ENCODE measurements at places on chromosomes 4 and X.

DNA sequence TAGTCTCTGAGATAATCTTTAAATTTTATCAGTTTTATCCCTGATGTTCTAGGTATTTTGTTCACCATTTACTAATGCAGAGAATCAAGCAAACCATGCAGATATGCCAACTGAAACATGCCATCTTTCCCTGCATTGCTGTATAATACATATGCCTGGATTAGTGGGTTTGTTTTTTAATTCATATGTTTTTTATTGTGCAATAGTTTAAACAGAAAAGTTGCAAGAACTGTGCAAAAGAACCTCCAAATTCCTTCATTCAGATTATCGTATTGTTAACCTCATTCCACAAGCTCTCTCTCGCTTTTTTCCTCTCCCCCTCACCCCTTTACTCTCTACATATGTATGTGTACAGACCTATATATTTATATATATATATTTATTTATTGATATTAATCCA lies 244.6 kb downstream of the NKX6-1 start:
- DNase-seq, result no peak

- peak; percentile 27 for DNase-seq
Observed at GRCh38 chrX:111467896-111468295, 43.5 kb upstream of the SERTM2 start.

- DNase-seq, result no peak
Observed at GRCh38 chrX:80799584-80799983, 10.1 kb downstream of the BRWD3 start.

DNA sequence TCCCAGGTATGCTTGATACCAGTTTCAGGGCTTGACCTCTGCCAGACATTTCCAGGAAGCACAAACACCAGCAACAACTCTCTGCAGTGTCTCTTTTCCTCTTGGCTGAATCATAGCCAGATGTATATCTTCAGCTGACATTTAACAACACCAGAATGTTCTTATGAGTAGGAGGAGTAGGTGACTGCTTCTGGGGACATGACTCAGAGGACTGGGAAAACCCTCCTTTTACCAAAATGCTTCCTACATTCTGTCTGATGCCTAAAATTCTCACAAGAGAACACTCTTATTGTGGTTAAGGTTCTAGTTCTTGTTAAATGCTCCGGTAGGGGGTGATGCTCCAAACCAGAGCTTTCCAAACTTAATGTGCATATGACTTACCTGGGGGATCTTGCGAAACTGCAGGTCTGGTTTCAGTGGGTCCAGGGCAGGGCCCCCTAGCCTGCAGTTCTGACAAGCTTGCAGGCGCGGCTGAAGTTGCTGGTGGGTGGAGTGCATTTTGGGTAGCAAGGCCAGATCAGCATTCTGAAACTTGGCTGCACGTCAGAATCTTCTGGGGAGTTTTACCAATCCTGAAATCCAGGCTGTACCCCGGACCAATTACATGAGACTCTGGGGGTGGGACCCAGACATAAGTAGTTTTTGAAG lies 329.3 kb upstream of the RPS6KA3 start:
- DNase-seq, result no peak

GRCh38 chr4:177453116-177453515 lies 10.9 kb upstream of the AGA start:
- DNase-seq, result no peak

- no peak for DNase-seq
Observed at GRCh38 chr4:155832664-155833063, 33.4 kb downstream of the ASIC5 start.

GRCh38 chr4:15651676-15652075 lies 3.5 kb downstream of the FBXL5 start:
- DNase-seq, result no peak

GRCh38 chr4:138269175-138269574 lies 27.0 kb upstream of the SLC7A11 start:
- no peak for DNase-seq

DNA sequence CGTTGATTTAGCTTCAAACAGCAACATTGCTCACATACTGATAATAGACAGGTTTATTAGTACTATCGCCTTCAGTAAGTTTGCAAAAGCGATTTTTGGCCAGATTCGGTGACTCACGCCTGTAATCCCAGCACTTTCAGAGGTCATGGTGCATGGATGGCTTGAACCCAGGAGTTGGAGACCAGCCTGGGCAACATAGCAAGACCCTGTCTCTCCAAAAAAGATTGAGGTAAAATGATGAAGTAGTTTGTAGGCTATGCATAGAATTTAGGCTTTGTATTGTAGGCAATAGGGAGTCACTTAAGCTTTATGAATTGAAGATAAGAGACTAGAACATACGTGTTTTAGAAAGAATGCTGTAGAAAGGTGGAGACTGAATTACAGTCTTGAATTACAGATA lies 1.1 kb upstream of the GNPDA2 start:
- no peak for DNase-seq

DNA sequence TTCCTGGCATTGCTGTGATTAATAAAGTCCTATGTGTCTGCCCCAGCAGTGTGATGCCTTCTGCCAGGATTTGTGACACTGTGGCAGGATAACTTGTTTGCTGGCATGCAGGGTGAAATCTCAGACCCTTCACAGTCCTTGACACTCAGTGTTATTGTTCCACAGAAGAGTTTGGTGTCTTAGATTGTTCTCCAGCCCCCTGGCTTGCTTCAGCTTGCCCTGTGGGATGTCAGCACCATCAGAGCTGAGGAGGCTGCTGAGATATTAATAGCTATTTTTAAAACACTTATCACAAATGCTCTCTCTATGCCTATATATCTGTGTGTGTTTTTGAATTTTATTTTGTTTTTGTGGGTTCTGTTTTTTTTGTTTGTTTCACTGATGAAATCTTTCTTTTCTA lies 136.9 kb downstream of the TSPAN5 start:
- DNase-seq, result no peak

DNA sequence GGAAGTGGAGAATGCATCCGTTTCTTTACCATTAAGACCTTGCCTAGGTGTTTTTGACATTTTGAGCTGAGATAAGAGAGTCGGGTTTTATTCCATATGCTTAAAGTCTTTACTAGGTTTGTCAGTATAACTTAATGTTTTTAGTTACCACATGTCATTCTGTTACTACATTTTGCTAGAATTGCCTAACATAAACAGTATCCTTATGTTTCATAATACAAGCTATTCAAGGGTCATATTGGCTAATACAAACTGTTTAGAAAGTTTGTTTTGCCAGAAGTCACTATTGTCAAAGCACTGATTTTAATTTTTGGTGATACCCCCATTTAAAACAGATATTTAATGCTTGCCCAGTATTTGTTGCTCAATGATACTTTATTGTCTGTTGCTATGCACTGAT lies 427.7 kb upstream of the MAGEB2 start:
- DNase-seq, result no peak

- no peak for DNase-seq
Observed at GRCh38 chrX:11254417-11255109, 38.6 kb upstream of the AMELX start.

GRCh38 chrX:69192603-69193002 lies 27.4 kb upstream of the PJA1 start:
- no peak for DNase-seq

- no peak for DNase-seq
Observed at GRCh38 chrX:96140796-96141195, 543.8 kb upstream of the DIAPH2 start.

DNA sequence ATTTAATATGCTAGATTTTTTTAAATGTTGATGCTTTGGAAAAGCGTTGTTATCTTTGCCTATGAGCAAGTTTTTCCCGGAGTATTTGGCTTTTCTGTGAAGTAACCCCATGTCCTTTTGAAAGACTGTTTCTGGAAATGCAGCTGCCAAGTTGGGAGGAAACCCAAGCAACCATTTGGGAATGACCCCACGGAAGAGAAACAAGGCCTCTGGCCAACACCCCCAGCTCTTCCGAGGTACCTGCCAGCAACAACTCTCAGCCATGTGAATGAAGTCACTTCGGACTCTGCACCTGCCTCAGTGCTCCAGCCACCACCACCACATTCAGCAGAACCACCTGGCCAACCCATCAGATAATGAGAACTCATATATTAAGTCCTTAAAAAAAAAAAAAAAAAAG lies 36.2 kb upstream of the DHRSX start:
- DNase-seq, result no peak

DNA sequence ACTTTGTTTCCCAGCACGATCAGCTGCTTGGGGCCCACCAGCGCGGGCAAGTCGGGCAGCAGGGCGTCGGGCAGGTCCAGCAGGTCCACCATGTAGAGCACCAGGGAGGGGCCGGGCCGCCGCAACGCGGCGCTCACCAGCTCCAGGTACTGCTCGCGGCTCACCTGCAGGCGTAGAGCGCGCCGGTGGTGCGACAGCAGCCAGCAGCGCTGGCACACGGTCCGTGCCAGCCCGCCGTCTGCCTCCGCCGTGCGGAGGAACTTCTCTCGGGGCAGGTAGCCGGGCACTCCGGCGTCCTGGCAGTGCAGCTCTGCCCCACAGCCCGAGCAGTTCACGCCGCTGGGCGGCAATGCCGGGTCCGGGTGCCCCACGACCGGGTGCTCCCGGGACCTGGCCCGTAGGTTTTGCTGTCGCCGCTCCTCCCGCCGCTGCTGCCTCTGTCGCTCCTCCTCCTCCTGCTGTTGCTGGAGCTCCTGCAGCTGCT lies 527 bp downstream of the NOA1 start:
- DNase-seq, result peak; percentile 22

GRCh38 chr4:101222156-101222845 lies 125.0 kb downstream of the PPP3CA start:
- no peak for DNase-seq

DNA sequence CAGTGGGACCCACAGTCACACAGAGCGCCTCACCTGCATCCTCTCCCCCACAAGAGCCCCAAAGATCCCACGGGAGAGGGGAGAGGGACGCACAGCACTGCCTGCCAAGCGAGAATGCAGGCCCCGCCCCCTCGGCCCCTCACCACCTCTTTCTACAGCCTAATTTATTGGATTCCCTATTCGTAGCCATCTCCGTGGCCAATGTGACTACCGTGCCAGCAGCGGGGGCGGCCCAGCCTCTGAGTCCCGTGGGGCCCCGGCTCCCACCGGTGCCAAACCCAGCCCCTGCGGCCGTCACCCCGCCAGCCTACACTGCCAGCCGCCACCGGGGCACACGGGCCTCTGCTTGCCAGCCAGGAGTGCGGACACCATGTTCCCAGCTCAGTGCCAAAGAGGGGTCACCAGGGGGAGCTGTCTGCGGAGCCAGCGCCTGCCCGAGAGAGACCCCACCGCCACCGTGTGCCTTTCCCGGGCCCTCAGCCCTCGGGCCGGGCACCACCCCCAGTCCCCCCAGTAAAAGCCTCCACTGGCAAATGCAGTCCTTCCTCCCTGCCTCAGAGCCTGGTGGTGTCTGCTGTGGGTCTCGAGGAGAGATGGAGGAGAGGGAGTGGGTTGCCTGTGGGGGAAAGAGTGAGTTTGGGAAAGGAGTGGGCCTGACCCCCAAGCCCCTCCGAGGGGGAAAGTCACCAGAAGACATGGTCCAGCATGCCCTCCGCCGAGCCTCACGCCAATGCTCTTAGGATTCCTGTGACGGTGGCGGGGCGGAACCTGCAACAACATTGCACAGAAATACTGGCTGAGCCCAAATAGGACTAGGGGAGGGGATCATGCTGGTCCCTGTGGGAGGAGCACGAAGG lies 19.6 kb upstream of the PLXNB3 start:
- DNase-seq, result no peak

- DNase-seq, result no peak
Observed at GRCh38 chr4:94390804-94391410, 48.3 kb upstream of the HPGDS start.

DNA sequence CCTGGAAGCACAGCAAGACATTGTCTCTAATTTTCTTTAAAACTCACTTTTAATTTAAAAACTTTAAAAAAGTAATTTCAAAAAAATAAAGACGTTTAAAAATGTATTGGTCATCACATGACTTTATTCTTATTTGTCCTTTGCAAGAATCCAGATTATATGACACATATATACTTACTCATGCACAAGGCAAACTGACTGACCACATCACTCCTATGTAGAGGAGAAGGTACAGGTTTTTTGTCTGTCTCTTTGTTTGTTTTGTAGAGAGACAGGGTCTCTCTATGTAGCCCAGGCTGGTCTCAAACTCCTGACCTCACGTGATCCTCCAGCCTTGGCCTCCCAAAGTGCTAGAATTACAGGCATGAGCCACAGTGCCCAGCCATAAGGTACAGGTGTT lies 28.6 kb downstream of the MAML3 start:
- DNase-seq, result no peak

DNA sequence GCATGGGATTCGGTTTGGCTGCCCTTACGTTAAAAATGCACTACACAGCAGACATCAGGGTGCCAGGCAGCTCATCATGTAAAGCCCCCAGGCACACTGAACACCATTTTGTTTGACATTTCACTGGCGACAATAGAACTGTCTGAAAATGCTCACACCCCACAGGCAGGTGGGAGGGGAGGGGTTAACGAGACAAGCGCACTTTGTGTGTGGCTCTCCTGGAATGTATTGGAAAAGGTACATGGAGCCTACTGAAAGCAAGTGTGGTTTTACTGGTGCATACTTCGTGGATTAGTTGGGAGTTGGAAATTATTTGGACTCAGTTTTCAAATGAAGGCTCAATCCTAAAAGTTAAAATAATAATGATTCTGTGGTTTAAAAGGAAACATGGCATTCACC lies 31.6 kb upstream of the PPARGC1A start:
- DNase-seq, result no peak

- no peak for DNase-seq
Observed at GRCh38 chr4:188282471-188283232, 143.4 kb downstream of the TRIML1 start.

DNA sequence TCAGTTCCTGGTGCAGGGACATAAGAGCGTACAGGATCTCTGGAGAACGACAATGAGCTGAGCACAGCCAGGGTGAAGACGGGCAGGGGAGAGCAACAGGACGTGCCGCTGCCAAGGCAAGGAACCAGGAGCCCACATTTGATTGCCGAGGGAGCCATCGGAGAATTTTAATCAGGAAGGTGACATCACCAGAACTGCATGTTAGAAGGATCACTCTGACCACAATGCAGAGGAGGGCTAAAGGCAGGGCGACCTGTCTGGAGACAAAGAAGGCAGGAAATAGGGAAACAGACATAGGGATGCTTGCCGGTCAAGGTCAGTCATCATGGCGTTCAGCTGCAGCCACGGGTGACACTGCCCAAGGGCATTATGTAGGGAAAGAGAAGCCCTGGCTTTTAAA lies 81.4 kb downstream of the RBM47 start:
- no peak for DNase-seq

DNA sequence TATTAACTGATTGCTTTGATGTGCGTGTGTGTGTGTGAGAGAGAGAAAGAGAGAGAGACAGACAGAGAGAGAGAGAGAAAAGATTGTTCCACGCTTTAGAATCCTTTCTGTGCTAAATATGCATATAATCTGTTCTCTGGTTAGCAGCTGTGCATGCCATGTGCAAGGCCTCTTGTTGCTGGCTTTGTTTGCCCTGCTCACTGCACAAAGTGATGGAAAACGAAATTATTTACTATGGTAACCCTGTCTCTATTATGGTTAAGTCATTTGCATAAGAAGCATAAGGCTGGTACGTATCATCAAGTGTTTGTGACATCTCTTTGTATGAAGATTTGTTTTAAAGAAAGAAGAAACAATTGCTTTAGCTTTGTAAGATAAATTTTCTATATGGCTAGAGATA lies 190.2 kb upstream of the POF1B start:
- DNase-seq, result peak; percentile 41

- DNase-seq, result no peak
Observed at GRCh38 chrX:106707771-106708454, 18.6 kb upstream of the RNF128 start.

- DNase-seq, result no peak
Observed at GRCh38 chr4:76709772-76710090, 188.2 kb downstream of the SOWAHB start.

Measured in NCI-H2081 (cell line).